ENCODE measurements at places on chromosomes 2 and 18.

DNA sequence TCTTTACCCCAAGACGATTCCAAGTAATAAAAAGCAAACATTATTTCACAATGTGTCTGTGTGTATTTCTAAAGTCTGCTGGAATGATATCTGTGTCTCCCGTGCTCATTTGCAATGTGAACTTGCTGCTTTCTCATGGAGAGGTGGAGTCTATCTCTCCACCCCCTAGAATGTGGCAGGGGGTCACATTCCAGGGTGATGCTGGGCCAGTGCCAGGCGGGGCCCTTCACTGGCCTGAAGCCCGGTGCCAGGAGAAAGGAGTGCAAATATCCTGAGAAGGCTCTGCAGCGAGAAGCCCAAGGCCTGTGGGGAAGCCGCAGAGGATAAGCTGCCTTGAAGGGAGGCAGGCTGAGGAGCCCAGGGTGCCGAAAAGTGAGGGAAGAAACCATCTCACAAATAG lies 26.8 kb upstream of the LDLRAD4 start:
- DNase-seq, result no peak

- no peak for DNase-seq
These were observed 8.1 kb upstream of the ZBTB14 start for GRCh38 chr18:5303636-5304035.

- DNase-seq, result no peak
These were observed 126.4 kb upstream of the CTDP1 start for GRCh38 chr18:79553154-79553553.

DNA sequence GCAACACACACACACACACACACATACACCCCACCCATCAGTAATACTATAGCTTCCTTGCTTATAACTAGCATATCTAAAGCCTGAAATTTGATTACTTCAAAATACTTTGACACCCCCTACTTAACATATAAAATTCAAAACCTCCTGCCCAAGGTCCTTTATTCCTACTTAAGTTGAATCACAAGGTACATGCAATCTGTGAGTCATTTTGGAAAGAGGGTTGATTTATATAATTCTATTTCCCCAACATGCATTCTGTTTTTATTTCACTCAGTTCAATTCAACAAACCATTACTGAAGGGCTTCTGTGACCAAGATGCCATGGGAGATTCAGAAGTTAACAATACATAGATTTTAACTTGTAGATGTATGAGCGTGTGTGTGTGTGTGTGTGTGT lies 420.7 kb downstream of the METTL4 start:
- DNase-seq, result no peak

DNA sequence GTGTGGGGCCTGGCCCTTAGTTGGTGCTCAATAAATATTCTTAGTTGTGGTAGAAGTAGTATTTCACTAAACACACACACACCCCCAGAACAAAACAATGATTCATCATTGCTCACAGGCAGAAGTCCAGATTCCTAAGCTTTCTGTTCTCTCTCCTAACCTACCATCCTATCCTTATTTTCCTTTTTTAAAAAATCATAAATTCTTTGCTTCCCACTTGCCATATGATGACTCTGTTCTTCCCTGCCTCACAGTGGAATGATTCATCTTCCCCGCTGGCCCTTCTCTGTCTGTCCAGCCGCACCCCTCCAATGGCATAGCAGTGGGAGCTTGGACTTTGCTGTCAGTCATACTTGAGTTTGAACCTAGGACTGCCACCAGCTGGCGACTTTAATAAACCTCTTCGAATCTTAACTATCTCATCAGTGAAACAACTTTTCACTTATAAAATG lies 5.2 kb downstream of the EML6 start:
- no peak for DNase-seq

DNA sequence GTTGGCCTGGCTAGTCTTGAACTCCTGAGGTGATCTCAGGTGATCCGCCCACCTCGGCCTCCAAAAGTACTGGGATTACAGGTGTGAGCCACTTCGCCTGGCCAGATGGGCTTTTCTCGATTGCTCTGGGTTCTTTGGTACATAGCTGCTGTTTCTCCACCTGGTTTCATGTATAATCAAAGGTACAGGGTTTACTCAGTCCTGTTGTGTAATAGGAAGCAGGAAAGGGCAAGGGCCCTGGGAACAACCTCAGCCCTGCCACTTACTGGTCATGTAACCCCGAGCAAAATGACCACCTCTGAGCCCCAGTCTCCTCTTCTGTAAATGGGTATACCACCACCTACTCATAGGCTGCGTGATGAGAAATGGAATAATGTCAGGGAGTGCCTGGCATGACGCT lies 34.0 kb downstream of the RMC1 start:
- DNase-seq, result no peak

DNA sequence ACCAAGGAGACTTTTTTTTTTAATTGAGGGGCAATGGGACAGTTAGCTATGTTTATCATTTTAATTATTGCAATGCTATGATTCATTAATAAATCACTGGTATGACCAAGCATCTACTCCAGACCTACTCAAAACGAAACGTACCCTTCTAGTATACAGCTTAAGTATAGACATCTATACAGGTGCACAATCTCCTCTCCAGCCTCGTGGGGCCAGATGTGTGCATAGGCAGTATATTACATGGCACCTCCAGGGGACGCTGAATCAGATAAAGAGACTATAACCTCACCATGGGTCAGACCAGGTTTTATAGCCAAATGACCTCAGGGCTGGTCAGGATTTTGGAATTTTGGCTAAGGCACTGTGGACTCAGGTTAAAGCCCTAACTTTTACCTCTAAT lies 86.6 kb downstream of the SS18 start:
- no peak for DNase-seq
